ENCODE measurements at places on chromosomes 16 and 17.
A peak's percentile ranks its signal among the peaks of the same experiment; 100 is the strongest.

GRCh38 chr17:27353033-27353460 lies 59.1 kb downstream of the WSB1 start:
- no peak for DNase-seq

DNA sequence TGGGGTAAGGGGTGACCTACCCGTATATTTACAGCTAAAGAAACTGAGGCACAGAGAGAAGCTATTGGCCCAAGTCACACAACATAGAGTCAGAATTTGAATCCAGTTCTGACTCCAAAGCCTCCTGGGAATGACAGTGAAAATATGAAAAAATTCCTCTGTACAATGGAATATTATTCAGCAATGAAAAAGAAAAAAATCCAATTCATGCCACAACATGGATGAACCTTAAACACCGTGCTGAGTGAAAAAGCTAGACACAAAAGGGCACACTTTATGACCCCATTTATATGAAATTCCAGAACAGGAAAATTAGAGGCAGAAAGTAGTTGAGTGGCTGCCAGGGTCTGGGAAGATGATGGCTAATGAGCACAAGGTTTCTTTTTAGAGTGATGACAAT lies 75.4 kb downstream of the LITAF start:
- DNase-seq: no peak

DNA sequence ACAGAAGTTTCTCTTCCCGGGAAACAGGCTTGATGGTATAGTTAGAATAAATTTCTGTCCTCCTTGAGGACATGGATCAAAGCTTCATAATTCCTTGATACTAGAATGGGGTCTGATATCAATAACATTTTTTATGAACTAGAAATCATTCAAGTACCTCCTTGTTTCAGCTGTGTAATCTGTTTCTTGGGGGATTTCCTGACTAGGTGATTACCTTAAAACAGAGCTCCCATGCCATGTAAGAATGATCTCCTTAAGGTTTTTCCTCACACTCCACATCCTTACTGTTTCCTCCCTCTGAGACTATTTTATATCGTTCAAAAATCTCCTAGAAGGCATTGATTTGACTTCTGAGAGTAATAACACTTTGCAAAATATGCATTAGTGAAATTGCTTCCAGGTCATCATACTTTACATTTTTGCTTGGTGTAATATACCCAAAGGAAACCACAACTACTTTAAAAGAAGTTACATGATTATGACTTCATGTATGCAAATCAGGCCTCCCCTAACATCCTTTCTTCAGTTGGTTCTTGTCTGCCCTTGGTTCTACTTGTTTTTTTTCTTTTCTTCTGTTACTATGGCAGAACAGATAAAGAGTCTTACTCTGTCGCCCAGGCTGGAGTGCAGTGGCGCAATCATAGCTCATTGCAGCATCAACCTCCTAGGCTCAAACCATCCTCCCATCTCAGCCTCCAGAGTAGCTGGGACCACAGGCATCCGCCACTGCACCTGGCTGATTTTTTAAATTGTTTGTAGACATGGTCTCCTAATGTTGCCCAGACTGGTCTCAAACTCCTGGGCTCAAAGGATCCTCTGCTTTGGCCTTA lies 388.8 kb downstream of the ZFHX3 start:
- DNase-seq: no peak

DNA sequence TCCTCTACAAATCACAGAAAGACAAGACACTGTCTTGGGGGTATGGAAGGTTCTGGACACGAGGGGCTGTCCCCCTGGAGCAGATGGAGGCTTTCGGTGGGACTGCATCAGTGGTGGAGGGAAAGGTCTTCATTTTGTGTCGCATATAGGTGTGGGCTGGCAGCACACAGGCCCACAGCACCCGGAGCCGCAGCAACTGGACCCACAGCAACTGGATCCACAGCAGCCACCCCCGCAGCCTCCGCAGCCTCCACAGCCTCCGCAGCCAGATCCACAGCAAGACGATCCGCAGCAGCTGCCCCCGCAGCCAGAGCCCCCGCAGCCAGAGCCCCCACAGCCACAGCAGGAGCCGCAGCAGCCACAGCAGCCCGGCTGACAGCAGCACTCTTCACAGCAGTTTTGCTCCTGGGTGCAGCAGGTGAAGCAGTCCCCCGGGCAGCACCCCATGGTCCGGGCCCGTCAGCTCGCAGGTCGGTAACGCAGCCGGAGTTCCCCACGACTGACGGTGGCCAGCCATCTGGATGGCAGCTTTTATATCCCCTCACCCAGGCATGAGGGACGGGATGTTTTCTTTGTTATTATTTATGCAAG lies at the start of gene KRTAP17-1:
Gene KRTAP17-1 (minus strand): TSS at position 507 of the 591 bp plus-strand sequence. CDS start 60 bp downstream, at position 447.
- no peak for DNase-seq

DNA sequence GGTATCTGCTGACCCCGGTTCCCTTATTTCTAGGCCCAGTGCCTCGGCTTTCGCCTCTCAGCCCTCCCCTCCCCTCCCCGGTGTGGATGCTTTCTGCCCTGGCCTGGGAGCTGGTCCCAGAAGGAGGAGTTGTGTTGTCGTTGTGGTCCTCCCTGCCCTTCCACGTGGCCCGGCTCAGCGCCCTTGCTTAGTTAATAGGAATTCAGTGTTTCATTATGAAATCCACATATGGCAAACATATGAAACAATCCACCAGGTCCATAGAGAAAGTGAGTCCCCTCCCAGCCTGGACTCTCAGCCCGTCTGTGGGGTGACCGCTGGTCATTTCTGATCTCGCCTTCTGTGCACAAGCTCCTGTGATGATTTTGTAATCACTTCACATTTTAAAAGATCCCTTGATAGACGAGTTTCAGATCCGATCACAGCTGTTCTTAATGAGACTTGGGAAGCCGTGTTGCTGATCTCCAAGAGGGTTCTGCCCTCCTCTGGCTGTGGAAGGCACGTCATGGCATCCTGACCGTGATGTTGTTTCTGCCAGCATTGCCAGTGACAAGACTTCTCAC lies 112.1 kb downstream of the BANP start:
- peak; percentile 44 for DNase-seq

GRCh38 chr17:8608001-8608400 lies 22.5 kb downstream of the MYH10 start:
- no peak for DNase-seq

DNA sequence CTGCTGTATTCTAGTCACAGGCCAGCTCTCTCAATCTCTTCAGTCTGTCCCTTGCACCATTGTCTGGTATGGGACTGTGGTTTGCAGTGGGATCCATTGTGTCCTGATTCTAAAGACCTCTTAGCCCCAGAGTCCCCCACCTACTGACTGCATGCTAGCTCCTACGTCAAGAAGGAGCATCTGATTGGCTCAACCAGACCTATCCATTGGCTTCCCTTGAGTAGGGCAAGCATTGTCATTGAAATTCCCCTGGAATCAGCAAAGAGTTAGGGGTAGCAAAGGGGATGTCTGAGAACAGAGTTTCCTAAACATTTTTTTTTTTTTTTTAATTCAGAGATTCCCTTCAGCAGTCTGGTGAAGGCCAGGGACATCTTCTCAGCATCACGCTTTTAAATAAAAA lies 175.3 kb upstream of the MPHOSPH6 start:
- DNase-seq: no peak

- no peak for DNase-seq
Observed at GRCh38 chr17:46811978-46812583, 6.4 kb downstream of the WNT3 start.

- peak; percentile 5 for DNase-seq
Observed at GRCh38 chr16:23025692-23026307, 123.5 kb downstream of the USP31 start.

DNA sequence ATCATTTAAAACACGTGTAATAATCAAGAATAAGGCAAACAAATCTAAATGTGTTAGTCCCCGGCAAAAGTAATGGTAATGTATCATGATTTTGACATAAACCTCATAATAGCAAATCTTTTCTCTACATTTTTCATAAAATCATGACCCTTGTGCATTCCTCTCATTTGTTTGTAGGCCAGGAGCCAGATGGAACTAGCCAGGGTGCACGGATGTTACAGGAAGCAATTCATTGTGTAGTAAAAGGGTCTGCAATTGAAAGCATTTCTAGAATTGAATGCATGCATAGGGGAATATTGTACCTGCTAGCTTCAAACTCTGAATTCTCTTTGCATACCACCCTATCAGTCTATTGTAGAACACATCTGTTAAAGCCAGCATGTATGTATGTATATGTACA lies 66.6 kb downstream of the CNTNAP4 start:
- DNase-seq: no peak

DNA sequence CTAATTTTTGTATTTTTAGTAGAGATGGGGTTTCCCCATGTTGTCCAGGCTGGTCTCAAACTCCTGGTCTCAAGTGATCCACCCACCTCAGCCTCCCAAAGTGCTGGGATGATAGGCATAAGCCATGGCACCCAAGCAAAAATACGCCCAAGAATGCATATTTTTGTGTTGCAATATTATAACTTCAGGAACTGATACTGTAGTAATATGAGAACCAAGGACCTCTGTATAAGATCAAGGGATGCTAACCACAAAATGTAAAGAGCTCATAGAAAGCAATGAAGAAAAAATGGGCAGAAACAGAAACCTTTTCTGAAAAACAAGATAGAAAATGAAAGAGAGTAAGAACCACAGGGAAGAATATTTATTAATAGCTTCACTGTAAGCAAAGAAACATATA lies 183.6 kb upstream of the RPL38 start:
- no peak for DNase-seq

DNA sequence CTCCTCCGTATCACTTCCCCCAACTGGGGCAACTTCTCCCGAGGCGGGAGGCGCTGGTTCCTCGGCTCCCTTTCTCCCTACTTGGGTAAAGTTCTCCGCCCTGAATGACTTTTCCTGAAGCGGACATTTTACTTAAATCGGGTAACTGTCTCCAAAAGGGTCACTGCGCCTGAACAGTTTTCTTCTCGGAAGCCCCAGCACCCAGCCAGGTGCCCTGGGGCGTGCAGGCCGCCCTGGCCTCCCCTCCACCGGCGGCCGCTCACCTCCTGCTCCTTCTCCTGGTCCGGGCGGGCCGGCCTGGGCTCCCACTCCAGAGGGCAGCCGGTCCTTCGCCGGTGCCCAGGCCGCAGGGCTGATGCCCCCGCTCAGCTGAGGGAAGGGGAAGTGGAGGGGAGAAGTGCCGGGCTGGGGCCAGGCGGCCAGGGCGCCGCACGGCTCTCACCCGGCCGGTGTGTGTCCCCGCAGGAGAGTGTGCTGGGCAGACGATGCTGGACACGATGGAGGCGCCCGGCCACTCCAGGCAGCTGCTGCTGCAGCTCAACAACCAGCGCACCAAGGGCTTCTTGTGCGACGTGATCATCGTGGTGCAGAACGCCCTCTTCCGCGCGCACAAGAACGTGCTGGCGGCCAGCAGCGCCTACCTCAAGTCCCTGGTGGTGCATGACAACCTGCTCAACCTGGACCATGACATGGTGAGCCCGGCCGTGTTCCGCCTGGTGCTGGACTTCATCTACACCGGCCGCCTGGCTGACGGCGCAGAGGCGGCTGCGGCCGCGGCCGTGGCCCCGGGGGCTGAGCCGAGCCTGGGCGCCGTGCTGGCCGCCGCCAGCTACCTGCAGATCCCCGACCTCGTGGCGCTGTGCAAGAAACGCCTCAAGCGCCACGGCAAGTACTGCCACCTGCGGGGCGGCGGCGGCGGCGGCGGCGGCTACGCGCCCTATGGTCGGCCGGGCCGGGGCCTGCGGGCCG lies 1.6 kb downstream of the HIC1 start:
- no peak for DNase-seq

GRCh38 chr16:88773812-88774291 lies 11.2 kb downstream of the PIEZO1 start:
- DNase-seq: peak; percentile 39

GRCh38 chr17:62105357-62105756 lies 40.3 kb upstream of the MED13 start:
- DNase-seq: no peak

DNA sequence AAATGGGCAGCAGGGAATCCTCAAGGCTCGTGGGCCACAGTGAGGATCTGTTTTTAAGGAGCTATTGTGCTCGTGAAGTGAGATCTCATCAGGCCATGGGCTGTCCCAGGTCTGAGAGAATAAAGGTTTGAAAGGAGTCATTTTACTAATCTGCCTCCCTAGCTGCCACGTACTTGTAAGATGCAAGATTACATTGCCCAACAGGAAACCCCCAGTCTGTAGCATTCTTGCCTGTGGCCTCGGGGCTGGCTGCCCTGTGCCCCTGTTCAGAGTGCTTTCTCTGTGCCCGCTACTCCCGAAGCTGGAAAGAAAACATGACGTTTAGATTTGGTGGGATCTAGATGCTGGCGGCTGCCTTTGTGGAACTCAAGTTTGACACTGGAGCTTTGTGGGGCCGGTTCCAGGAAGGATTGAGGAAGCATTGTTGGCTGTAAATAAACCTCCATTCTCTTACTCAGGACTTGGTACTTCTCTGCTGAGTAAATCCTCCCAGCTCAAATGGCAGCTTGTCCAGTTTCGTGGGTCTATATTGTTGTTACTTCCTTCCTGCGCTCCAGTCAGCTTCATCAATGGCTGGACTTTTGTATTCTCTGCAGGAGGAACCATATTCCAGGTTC lies 21.2 kb downstream of the SAP30BP start:
- DNase-seq: no peak

DNA sequence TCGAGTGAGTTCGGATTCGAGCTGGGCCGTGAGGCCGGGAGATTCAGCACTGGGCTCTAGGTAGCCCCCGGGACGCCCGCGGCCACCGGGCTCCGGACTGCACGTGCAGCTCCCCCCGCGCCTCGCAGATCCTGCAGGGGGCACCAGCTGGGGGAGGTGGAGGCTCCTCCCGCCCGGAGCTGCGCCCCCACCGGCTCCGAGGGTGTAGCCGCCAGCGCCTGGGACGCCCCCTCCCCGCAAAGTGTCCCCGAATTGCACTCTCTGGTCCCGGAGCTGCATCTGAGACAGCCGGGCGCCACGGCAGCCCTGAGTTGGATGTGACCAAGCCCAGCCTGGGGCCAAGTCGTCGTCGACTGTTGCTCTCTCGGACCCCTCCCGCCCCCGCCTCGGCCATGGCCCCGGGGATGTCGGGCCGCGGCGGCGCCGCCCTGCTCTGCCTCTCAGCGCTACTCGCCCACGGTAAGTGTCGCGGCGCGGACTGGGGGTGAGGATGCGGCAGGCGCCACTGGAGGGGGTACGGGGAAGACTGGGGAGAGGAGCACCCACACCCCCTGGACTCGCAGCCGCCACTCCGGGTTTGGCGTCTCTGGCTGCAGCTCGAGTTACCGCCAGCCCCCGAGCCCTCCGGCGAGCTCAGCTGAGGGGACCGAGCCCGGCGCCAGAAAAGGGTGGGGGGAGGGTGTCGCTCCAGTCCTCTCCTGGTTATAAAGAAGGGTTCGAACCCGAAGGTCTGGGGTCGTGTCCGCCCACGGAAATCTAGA lies 1.5 kb downstream of the TMEM132E start:
- no peak for DNase-seq

DNA sequence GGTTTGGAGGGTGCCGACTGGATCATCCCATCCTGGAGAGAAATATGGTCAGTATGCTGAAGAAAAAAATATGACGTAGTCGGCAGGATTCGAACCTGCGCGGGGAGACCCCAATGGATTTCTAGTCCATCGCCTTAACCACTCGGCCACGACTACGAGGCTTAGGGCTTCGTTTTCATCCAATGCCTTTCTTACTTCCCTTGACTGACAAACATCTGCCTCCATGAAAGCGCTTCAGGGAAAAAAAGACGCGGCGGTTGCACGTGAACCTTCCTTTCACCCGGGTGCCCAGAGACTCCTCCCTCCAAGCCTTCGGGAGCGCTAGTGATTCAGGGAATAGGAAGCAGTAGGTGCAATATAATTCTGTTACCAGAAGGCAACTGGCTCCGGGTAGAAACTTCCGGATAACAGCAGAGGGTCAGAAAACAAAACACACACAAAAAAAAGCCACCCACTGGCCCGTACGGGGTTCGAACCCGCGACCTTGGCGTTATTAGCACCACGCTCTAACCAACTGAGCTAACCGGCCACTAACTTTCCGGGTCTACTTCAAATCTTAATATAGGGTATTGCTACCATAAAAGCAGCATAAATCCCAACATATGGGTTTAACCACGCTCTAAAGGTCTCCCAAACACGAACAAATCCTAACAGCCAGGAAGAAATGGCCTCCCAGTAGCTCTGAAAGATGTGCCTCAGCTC lies 16.3 kb upstream of the AURKB start:
- DNase-seq: peak; percentile 86

All from HS-5 (cell line).